ENCODE measurements at places on chromosomes 4 and X.
A peak's percentile ranks its signal among the peaks of the same experiment; 100 is the strongest.

GRCh38 chrX:40170830-40171512 lies 73.2 kb upstream of the BCOR start:
- DNase-seq, result no peak

GRCh38 chr4:40511036-40511614 lies 118.5 kb downstream of the RBM47 start:
- DNase-seq, result no peak

GRCh38 chr4:115781528-115782146 lies 668.2 kb upstream of the NDST4 start:
- no peak for DNase-seq

DNA sequence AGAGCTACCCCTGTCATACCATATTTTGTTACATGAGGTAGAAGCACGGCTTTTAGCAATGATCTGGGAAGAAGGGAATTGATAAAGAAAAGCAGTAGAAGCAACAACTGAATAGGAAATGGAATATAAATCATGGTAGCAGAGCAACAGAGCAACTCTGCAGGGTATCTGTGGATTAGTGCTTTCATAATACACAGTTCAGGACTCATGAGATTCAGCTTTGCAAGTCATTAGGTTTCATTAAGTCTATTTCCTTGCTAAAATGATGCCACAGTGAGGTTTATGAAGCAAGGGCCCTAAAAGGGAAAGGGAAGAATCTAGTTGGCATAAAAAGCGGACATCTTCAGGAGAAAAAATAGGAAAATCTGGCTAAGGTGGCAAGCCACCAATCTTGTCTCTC lies 45.6 kb upstream of the GRPR start:
- DNase-seq, result no peak

DNA sequence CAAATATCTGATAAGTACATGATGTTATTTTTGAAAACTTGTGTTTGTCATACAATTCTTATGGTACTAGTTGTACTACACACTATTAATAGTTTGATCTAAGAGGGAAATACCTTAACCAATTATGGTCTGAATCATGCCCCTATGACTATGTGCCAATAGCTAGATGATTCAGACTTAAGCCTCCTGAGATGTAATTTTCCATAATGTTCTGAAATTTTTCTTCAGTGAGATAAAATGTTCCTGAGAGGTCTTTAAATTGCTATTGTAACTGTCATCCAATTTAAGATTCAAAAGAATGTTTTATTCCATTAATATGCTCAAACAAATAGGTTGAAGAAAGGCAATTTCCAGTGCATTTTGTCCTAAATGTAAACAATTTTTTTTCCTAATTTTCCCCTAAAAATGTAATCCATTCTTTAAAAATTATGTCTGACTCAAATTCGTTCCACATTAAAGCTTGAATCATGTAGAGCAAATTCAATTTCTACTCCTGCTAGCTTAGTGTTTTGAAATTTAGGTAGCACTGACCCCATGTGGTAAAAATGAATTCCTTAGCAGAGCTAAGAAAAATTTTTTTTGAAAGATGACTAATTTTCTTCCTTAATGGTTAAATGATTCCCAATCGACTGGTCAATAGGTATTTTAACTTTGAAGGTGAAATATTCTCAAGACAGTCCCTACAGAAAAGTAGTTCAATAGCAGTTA lies 49.1 kb downstream of the APOOL start:
- no peak for DNase-seq

DNA sequence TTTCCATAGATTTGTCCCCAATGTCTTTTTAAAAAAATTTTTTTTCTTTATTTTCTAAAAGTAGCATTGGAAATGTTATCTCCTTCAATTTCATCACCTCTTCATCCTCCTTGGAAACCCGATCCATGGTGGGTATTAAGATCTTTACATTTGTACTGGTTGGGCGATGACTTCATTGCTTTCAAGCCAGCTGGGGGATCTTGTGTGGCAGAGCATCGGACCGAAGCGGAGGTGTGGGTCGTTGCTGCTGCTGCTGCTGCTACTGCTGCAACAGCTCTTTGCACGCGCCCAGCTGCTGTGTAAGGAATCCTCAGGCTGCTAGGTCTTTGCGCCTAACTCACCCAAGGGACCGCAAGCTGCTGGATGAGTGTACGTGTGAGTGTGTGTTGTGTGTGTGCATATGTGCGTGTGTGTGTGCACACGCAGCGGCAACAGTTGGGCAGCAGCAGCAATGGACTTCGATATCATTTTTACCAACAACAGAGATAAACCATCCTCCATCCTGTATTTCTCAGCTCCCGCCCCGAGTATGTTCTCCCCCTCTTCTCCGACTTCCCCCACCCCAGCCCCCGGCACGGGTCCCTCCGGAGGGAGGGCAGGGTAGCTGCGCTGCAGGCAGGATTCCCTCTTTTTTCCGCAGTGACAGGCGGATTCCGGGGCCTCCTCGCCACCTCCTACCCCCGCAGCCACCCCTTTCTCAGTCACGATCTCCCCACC lies 768 bp upstream of the CDKL5 start:
- DNase-seq, result peak; percentile 54

- DNase-seq, result no peak
These were observed 48.2 kb upstream of the UXT start for GRCh38 chrX:47707031-47707780.

GRCh38 chr4:173934933-173935620 lies 348.4 kb downstream of the FBXO8 start:
- no peak for DNase-seq

- DNase-seq, result no peak
These were observed 8.5 kb downstream of the SLC25A43 start for GRCh38 chrX:119407681-119408080.

GRCh38 chr4:5511791-5512190 lies 196.6 kb downstream of the EVC2 start:
- no peak for DNase-seq

DNA sequence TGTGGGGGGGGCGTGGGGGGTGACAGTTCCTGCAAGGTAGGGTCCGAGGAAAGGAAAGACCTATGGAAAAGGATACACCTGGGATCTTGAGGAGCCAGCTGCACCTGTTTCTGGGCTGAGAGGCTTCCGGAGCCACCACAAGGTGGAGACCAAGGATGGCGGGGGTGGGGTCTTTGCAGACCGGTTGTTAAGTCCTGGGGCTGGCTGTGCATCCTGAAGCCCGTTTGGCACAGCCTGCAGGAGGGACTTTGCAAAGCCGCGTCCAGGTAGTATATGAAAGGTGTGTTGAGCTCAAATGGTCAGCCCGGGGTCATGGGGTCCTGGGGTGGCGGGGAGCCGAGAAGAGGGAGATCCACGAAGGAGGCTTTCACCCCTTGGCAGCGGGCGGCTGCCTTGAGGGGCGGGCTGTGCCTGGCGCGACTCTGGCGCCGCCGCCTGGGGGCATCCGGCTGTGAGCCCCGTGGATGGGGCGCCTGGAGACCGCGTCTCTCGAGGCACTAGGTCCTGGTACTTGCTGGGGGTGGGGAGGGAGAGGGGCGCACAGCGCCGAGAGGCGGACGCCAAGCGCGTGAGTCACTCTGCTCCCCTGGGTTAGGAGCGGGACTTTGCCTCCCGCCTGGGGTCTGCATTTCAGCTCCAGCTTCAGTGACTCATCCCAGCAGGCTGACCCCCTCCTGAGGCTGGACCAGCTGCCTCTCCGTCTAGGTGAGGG lies 58.2 kb upstream of the DYNLT3 start:
- peak; percentile 37 for DNase-seq

DNA sequence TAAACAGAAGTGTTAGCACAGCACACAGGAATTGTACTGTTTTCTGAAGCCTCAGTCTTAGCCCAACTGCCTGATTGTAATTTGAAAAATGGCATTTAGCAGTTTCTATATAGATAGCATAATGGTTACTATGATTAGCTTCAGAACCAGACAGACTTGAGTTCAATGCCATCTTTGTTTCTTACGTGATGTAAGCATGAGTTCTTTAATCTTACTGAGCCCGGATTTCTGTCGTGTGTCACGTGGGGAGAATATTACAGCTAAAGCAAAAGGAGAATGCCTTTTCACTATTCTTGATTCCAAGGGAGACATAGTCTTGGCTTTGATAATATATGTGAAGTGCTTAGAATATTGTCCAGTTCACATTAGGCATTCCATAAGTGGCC lies 407.3 kb downstream of the STIM2 start:
- no peak for DNase-seq

DNA sequence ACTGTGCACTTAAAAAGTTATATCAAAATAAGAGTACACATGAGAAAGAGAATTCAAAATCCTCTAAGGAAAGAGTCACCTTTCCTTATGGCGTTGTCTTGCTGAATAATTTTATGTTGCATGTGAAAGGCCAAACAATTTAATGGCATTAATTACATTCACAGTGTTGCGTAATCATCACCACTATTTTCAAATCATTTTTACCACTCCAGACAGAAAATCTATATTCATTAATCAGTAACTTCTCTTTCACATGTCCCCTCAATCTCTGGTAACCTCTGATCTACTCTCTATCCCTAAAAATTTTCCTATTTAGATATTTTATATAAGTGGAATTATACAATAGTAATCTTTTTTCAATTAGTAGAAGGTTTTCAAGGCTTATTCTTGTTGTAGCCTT lies 283.0 kb downstream of the CXXC4 start:
- DNase-seq, result no peak

DNA sequence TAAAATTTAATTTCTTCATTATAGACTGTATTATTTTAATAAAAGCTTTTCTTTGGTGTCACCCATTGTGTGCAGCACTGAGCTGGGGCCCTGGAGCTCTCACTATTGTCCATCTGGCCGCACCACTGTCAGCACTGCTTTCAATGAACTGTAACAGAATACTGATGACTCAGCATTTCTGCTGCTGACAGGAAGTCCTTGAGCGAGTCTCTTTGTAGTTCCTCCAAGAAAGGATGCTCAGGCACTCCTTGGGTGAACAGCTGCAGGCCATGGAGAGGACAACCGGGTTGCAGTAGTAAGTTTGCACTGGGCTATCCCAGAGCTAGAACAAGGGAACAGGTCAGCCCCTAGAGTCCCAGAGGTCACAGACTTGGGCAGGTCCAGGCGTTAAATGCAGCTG lies 81.6 kb downstream of the SORBS2 start:
- no peak for DNase-seq

DNA sequence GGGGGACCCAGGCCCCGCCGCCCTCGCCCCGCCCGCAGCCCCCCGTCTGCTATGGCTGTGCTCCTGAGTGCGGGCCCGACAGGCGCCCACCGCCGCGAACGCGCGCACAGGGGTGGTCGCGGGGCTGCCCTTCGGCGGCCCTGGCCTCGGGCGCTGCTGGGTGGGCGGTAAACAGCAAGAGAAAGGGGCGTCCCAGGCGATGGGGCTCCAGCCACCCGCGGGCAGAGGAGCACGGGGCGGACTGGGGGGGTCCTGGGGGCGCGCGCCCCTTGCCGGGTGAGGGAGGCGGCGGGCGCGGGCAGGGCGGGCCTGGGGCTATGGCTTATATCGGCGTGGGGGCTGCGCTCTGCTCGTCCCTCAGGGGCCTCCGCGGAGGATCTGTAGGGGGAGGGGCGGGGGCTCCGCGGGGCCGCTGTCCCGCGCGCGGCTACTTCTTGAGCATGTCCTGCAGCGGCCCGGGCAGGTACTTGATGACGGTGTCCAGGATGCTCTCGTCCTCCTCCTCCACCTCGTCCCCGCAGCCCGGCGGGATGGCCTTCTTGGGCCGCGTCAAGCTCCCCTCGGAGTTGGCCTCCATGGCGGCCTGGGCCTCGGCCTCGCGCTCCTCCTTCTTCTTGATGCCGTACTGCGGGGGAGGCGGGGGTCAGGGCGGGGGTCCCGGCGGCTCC lies 39.7 kb downstream of the CPLX1 start:
- no peak for DNase-seq

DNA sequence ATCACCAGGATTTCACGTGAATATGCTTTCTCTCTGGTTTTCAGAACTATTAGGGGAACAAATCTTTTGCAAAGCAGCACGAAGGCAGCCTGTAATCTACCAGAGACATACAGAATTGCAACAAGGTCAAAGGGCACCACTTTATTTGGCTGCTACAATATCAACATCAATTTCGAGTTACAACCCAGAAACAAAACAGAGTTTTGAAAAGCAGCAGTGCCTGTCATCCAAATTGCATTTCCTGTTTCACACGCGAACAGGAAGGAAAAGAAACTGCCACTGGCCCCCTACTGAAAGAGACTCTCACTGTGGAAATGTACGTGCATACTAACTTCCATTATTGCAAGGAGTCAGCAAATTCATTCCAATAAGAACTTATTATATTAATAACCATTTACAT lies 17.1 kb upstream of the C1QTNF7 start:
- no peak for DNase-seq

DNA sequence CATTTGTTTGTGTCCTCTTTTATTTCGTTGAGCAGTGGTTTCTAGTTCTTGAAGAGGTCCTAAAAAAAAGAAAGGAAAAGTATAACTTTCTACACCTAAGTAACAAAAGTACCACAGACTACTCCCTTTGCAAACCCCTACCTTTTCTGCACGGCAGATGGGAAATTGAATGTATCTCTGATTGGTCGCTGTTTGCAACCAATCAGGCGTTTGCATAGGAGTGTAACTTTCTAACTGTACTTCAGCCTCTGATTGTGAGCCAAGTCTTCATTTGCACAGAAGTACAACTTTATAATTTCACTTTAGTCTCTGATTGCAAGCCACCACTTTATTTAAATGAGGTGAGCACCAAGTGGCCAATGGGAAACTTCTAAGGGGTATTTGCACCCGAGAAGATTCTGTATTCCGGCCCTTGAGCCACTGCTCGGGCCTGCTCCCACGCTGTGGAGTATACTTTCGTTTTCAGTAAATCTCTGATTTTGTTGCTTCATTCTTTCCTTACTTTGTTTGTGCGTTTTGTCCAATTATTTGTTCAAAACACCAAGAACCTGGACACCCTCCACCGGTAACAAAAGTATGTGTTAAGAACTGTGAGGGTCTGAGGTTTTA lies 40.3 kb upstream of the FHL1 start:
- no peak for DNase-seq

GRCh38 chr4:109003964-109004363 lies 241.1 kb upstream of the ETNPPL start:
- DNase-seq, result no peak

DNA sequence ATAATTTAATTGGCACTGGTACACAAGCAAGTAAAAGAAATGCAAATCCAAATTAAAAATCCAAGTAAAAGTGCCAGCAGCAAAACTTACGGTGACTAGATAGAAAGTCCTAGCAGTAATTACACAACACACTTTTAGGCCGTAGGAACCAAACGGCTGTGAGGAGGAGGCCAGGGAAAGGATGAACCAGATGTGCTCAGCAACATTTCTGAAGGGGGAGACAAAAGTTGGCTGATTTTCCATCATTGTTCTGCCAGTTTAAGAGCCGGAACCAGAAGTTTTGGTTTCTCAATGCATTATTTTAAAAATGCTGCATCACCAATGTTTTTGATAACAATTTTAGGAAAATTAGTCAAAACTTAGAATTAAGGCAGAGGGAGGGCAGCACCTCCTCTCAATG lies 68.7 kb upstream of the ENPP6 start:
- DNase-seq, result no peak
